ENCODE measurements at places on chromosomes 2 and 18.

- DNase-seq: no peak
Measured at GRCh38 chr2:234308813-234309195, 188.1 kb downstream of the ARL4C start.

- no peak for DNase-seq
Measured at GRCh38 chr2:124580263-124580662, 555.2 kb downstream of the CNTNAP5 start.

DNA sequence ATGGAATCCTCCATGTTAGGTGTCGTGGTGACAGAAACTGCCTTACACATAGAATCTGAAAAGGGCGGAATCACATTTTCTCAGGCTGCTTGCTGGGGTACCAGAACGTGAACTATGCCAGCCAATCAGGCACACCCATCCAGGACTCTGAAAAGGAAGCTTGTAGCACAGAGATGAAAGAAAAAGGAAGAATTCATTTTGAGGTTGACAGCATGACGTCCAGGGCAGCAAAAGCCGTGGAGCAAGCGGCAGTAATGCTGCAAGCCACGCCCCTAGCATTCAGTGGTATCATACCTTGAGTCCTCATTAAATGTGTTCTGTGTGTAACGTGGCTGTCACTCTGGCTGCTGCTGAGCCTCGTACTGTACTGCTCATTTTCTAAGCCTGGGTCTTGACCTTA is 304.0 kb downstream of the DYSF start:
- DNase-seq: no peak

- DNase-seq: no peak
Measured at GRCh38 chr2:18682681-18683080, 93.3 kb upstream of the NT5C1B start.

- no peak for DNase-seq
Measured at GRCh38 chr18:2442726-2443275, 128.5 kb downstream of the METTL4 start.

GRCh38 chr2:225566798-225567197 is 167.3 kb downstream of the NYAP2 start:
- DNase-seq: no peak

DNA sequence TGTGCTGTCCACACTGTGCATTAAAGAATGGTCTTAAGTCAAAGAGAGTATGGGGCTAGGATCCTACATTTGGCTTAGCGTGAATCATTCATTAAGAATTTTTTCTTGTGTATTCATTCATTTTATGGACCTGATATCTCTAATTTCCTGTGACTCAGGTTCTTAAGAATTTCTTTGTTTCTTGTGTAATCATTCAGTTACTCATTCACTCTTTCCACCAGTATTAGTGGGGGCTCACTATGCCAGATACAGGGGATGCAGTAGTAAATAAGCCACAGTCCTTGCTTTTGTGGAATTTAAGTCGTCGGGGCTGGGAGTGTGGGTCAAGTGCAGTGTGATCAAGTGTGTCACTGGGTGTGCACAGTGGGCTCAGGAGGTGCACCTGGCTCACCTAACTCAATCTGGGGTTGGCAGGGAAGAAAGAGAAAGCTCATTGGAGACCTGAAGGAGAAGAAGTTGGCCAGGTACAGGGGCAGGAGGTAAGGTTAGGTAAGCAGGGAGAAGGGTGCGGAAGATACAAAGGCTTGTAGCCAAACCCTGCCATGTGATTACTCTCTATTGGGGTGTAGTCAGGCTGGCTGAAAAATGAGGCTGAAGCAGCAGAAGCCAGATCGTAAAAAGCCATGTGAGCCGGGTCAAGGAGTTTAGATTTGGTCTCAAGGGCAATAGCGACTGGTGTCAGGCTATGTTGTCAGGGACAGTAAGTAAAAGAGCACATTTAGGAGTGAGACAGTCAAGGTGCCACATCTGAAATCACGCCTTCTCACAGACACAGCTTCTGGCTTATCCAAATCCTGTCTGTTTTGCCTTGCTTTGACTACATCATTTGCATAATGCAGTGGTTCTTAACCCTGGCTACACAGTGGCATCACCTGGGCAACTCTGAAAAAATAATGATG is 67.2 kb downstream of the KCTD1 start:
- DNase-seq: no peak

GRCh38 chr18:70981400-70982140 is 692.7 kb downstream of the SOCS6 start:
- DNase-seq: no peak

- DNase-seq: no peak
Measured at GRCh38 chr2:27804146-27804545, 32.6 kb downstream of the MRPL33 start.

GRCh38 chr2:143504397-143504796 is 375.2 kb downstream of the ARHGAP15 start:
- no peak for DNase-seq

- no peak for DNase-seq
Measured at GRCh38 chr2:219423652-219424377, 5.6 kb downstream of the DES start.

DNA sequence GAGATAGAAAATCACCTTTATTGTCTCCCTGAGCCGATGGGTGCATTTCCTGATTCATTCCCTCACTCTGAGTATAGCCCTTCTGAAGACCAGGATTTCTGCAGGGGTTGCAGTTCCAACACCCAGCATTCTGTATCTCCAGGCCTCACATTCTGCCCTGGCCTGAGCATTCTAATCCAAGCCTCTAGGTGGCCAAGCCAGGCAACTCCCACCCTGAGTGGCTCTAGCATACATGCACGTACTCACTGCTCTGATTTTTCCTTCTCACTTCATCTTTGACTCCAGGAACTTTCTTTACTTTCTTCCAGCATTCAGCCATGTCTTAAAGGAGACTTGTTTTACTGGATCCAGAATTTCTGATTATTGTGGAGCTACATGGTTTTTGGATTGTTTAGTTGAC is 100.7 kb upstream of the STK39 start:
- peak; percentile 19 for DNase-seq

- DNase-seq: no peak
Measured at GRCh38 chr2:98454500-98455235, 10.0 kb downstream of the INPP4A start.

DNA sequence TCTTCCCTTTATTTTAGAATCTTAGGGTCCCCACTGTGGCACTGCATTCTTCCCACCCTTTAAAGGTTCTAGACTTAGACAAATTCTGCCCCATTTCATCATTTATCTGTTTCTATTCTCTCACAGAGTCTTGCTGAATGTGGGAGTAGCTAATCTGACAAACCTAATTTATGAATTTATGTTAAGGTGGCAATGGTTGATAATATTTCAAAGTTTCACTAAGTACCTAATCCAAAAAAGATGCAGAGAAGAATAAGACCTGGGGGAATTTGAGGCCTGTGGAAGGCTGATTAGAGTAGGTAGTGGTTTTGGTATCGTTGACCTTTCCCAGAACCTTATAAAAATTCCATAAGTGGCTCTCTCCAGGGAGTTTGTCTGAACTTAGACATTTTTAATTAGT is 18.0 kb downstream of the KCNE4 start:
- no peak for DNase-seq

DNA sequence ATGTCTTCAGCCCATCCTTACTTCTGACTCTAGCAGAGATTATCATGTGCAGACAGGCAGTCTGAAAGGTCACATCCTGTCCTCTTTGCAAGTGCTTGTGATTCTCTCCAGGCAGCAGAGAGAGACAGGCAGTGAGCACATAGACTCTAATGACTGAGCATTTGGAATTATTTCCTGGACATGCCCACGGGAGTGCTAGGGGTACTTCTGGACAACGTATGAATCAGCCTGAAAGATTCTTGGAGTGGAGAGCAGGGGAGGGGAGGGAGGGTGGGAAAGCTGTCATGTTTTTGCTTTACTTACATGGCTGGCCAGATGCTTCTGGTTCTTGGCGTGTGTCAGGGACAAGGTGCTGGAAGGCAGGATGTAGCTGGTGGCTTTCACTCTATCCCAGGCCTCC is 150.6 kb downstream of the RIF1 start:
- DNase-seq: no peak

DNA sequence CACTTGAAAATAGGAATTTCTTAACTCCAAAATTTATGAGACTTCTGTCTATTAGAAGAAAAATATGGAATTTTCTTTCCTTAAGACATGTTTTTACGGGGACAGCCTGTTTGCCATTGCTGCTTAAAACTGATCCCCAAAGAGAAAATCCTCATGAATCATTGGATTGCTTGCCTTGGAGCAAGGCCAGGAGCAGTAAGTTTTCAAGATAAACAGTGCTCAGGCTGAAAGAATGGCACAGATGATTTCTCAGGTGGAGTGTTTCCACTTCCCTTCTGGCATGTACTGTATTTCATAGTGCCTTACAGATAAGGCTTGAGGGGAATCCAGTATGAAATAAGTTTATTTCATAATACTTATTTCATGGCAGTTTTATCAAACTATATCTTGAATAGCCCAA is 74.3 kb upstream of the MMADHC start:
- no peak for DNase-seq

GRCh38 chr2:62774555-62775366 is 69.2 kb downstream of the EHBP1 start:
- no peak for DNase-seq

GRCh38 chr2:227597998-227598397 is 695 bp upstream of the SCYGR2 start:
- DNase-seq: no peak

GRCh38 chr2:217185265-217185995 is 325.6 kb upstream of the TNP1 start:
- DNase-seq: no peak

DNA sequence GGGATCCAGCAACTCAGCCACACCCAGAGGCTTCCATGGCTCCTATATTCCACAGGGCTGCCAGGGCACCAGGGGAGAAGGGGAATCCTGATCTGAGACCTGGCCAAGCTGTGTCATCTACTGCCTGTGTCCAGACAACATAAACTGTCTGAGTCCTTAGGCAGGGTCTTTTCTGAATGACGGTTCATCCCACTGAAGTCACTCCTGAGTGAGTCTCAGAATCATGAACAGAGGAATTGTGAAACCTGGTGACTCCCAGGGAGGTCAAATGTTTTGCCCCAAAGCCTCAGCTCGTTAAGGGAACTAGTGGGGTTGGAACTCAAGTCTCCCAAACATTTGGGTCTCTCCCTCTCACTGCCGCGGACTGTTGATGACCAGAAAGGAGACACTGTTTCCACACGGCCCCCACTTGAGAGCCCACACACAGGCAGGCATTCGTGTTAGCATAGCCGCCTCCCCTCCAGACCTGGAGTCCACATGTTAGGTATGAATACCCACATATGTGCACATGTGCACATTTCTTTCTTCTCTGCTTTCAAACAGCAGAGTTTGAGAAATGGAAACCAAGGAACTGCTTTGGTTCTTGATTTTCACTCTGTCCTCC is 125.0 kb upstream of the MSH6 start:
- DNase-seq: no peak

GRCh38 chr2:232924433-232924832 is 54.4 kb downstream of the SNORC start:
- no peak for DNase-seq

- DNase-seq: no peak
Measured at GRCh38 chr18:10057894-10058791, 144.3 kb downstream of the VAPA start.

- DNase-seq: no peak
Measured at GRCh38 chr18:63192126-63192884, 127.3 kb downstream of the BCL2 start.

GRCh38 chr2:104944495-104944894 is 90.6 kb downstream of the POU3F3 start:
- peak; percentile 39 for DNase-seq

GRCh38 chr2:37891846-37892435 is 33.1 kb upstream of the RMDN2 start:
- DNase-seq: no peak

GRCh38 chr2:212843409-212844199 is 305.0 kb upstream of the ERBB4 start:
- no peak for DNase-seq

DNA sequence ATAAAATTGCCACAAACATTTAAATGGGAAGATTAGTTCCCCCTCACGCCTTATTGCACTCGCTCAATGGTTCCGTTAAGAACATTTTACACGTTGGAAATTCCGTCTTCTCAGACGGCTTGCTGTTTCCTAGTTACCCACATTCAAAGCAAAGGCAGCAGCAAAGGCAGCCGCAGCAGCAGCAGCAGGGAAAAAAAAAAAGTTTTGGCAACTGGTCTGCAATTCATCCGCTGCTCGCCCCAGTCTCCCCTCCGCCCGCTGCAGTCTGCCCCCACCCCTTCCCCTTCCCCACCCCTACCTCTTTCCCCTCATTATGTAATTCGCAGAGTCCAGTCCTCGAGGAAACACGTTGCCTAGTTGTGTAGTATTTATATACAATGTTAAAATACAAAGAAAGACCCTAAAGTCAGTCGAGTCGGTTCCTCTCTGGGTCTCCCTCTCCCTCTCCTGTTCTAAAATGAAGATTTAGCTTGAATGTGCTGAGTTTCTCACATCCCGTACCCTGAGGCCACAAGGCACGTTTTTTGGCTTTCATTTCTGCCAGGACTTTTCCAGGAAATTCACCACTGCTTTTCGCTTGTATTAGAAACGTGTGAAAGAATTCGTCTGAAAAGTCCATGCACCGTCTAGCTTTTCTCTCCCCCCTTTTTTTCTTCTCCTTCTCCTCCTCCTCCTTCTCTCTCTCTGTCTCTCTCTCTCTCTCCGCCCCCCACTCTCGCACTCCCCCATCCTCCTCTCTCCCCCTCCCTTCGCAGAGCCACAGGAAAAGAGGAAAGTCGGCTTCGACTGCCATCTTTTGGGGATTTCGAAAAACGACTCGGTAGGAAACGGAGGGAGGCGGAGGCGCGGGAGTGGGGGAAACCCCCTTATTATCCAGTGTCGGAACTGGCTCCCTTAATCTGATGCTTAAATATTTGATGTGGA is 140.0 kb downstream of the MEIS1 start:
- DNase-seq: peak; percentile 74

DNA sequence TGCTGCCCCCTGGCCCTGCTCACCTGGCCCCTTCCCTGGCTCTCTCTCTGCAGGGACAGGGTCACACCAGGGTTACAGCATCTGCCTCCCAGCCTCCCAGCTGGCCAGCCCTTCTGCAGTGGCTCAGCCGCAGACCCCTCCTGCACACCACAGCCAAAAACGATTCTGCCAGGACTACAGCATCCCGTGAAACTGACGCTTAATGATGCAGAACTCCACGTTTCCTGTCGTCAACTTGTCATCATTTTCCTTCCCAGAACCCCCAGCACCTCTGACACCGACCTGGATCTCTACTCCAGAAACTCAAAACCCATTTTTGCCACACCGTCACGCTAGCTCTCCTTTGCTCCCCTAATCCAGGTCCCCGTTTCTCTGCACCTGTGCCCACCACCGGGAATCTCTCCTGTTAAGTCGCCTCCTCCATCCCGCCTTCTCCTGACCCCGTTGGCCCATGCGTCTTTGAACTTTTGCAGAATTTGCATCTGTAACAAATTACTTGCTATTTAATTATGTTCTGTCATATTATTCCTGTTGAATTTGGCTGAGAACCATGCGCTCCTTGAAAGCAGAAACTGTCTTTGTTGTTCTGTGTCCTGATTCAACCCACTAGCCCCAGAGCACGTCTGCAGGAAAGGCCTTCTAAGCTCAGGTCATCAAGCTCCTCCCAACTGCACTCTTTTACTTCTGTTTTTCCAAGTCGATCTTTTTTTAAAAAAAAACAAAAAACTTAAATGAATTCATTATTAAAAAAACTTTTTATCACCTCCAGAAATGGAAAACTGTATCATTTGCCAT is 173.2 kb upstream of the COPS8 start:
- DNase-seq: no peak

Measured in nephron progenitor cell (in vitro differentiated cells).